Esophagus squamous epithelium (tissue), 5 donors: ENCODE measurements at places on chromosomes 6 and 20.

DNA sequence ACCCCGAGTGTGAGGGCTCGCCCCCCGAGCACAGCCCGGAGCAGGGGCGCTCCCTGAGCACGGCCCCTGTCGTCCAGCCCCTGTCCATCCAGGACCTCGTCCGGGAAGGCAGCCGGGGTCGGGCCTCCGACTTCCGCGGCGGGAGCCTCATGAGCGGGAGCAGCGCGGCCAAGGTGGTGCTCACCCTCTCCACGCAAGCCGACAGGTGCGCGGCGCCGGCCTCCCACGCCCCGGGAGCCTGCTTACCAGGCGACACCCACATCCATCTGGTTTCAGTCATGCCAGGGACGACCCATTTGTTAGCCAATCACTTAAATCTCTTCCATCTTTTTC, 73.5 kb upstream of the PBOV1 start:
- no peak for DNase-seq

DNA sequence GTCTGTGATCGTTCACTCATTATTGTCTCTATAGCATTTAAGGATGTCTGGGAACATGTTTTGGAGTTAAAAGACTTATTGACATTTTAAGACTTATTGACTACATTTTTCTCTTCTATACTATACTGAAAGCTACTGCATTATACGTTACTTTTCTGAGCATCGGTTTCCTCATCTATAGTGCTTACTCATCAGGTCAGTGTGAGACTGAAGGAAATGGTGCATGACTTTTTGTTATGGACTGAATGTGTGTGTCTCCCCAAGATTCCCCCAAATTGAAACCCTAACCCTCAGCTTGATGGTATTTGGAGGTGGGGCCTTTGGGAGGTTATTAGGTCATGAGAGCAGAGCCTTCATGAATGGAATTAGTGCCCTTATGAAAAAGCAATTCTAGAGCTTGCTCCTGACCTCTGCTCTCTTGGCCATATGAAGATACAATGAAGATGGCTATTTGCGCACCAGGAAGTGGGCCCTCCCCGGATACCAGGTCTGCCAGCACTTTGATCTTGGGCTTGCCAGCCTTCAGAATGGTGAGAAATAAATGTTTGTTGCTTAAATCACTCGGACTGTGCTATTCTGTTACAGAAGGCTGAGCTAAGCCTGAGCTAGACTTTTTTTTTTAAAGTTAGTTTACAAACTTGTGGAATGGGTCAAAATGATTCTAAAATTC, 243.7 kb upstream of the RREB1 start:
- DNase-seq = no peak

GRCh38 chr20:39248171-39248861, 286.2 kb downstream of the DHX35 start:
- DNase-seq = no peak

DNA sequence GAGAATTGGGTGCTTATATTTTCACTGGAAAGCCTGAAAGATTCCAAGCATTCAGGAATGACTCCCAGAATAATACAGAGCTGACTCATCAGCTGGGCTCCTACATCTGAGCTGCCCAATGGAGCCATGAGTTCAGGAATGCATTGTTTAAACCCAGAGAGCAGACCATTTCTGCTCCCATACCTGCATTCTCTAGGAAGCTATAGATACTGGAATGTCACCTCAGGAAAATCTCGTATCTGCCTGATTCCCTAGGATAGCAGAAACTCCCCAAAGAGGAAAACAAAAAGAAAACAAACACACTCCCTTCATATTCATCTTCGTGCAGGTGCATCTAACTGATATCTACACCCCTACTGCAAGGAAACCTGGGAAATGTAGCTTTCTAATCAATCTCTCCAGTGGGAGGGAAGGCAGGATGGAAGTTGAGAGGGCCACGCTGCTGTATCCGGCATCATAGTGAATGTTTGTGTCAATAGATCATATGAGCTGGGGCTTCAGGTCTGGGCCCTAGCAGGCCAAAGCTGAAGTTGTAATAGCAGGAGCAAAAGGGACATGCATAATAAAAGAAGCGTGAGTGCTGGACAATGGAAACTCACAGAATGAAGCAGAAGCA, 8.2 kb upstream of the SLC2A12 start:
- no peak for DNase-seq
